Activated CD8-positive, alpha-beta T cell treated with anti-CD3 and anti-CD28 coated beads, Interleukin-2, amount 10 ng/mL, durations not matched to agents 7 days and 5 days (primary cell): ENCODE measurements at places on chromosomes 3 and 15. TPM values are rescaled to one million over a fixed set of nuclear protein-coding genes. Genes with fewer than 3 reads are reported as not detected.

DNA sequence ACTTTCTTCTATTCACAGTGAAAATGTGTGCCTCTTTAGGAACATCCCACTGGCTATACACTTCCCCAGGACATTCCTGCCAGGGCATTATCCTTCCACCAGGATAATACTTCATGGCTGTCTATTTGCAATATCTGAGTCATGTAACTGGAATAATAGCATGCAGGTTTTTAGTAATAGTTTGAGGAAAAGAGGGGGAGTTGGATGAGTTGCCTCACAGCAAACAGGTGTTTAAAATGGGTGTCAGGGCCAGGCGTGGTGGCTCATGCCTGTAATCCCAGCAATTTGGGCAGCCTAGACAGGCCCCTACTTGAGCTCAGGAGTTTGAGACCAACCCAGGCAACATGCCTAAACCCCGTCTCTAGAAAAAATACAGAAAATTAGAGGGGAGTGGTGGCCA is 585.9 kb downstream of the DIPK2A start:
- no peak overlapping the region for H3K4me3 ChIP-seq
- H3K4me1 ChIP-seq = no peaks in the 10 kb centered on the region
- no peaks in the 10 kb centered on the region for H3K36me3 ChIP-seq
- no peak overlapping the region for H3K27ac ChIP-seq

GRCh38 chr3:172678068-172678467 is 32.8 kb downstream of the NCEH1 start:
- DNase-seq = no peak
- H3K27me3 ChIP-seq = no peaks in the 10 kb centered on the region
- no peak overlapping the region for H3K4me3 ChIP-seq
- H3K36me3 ChIP-seq = no peaks in the 10 kb centered on the region
- H3K27ac ChIP-seq = no peak overlapping the region

GRCh38 chr15:34850121-34850520 is 54.8 kb upstream of the ACTC1 start:
- no peak for DNase-seq
- H3K27me3 ChIP-seq = no peaks in the 10 kb centered on the region
- peaks cover 17% of the 10 kb centered on the region for H3K36me3 ChIP-seq
- H3K4me3 ChIP-seq = no peak overlapping the region

- H3K4me3 ChIP-seq = no peak overlapping the region
- H3K27me3 ChIP-seq = peaks cover 7% of the 10 kb centered on the region
- H3K36me3 ChIP-seq = no peaks in the 10 kb centered on the region
- DNase-seq = no peak
These were observed 122.5 kb upstream of the GAP43 start for GRCh38 chr3:115500795-115501194.

DNA sequence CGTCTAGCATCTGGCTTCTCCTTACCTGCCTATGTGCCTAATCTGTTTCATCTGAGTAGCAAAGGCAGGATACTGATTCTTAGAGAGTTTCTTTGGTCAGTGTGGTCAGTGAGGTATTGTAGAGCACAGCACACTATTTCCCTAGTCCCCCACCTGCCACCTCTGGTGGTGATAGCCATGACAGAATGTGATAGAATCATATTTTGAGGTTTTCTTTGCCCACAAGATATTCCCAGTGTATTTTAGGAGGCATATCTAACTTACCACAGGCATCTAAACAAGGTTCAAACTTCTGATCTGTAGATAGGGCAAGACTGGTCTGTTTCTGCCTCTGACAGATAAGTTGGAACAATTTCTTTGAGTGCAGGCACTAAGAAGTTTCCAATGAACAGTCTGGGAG is 188.0 kb downstream of the SOX2 start:
- no peaks in the 10 kb centered on the region for H3K27me3 ChIP-seq
- no peak overlapping the region for H3K4me3 ChIP-seq
- H3K27ac ChIP-seq = no peak overlapping the region

GRCh38 chr3:194856296-194856695 is 170.6 kb downstream of the FAM43A start:
- DNase-seq = no peak
- no peaks in the 10 kb centered on the region for H3K27me3 ChIP-seq
- no peak overlapping the region for H3K4me3 ChIP-seq
- H3K27ac ChIP-seq = no peak overlapping the region
- no peaks in the 10 kb centered on the region for H3K36me3 ChIP-seq
- no peaks in the 10 kb centered on the region for H3K4me1 ChIP-seq

CHRNB4 gene
- not detected for total RNA-seq

FAM107A gene
- not detected for total RNA-seq
